ENCODE measurements at places on chromosomes 7 and 10.

DNA sequence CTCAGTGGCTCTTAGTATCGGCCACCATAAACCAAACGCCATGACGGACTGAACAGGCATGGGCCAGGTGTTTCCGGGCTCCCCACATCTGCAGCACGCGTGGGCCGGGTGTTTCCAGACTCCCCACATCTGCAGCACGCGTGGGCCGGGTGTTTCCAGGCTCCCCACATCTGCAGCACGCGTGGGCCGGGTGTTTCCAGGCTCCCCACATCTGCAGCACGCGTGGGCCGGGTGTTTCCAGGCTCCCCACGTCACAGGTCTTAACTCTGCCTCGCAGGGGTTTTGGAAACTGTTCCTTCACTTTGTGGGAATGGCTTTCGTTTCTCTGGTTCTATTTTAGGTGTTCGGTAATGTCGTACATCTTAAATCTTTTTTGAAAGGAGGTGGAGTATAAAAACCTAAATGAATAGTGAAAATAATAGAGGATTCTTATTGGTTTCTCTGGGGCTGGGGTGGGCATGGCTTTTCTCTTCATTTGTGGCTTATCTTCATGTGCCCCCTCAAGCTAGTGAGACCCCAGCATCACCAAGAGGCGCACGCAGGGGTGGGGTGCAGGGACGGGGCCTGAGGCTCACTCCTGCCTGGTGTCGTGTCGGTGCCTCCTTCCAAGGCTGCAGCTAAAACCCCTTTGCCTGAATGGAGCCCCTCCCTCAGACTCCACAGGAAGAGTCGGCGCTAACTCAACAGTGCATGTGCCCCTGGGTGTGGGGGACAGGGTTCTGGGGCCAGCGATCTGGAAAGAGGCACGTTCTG lies 126.3 kb downstream of the WDR37 start:
- no peak for DNase-seq

GRCh38 chr10:69661414-69662172 lies 31.5 kb downstream of the FAM241B start:
- DNase-seq, result no peak

DNA sequence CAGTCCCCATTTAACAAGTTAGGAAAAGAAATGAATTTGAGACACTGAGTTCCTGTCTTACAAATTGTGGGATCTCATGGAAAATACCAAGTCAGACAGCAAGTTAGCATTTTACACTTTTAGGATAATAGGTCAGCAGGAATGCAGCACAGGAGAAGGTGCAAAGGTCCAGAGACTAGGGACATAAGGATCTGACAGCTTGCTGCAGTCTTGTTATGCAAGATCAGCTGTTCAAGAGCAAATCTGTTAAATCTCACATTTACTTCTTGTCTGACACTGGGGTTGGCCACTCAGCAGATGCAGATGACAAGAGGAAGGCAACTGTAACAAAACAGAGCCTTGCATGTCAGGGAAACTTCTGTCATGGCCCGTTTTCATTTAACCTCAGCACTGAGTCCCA lies 239.6 kb downstream of the PHF14 start:
- DNase-seq, result no peak

DNA sequence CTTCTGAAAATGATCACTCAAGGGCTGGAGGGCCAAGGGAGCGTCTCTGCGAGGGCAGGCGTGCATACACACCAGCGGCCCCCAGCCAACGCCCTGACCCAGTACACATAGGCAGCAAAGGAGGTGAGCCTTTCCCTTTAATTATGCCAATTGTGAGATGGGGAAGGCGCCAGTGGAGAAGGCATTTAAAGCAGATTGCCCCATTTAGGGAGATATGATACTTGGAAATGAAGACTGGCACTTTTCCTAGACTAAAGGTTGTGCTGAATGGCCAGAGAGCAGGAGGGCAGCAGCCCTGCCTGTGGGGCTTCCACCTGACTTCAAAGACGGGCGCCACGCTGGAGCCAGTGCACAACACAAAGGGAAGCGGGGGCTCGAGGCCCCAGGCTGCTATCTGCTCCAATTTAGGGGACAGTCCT lies 24.1 kb downstream of the HIPK2 start:
- DNase-seq, result no peak

DNA sequence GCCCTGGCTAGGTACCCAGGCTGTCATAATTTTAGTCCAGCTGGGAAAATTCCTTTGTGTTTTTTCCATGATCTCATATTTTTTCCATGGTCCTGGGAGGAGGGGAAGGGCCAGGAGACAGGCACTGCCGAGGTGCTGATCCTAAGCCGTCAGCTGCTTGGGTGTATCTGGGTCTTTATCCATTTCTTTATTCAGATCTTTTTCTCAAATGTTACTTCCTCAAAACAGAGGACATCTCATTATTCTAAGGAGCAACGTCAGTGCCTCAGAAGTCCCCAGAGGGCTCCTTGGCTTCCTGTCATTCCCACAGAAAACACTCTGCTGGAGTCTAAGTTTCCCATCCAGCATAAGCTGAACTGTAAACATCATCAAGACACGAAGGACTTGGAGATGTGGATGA lies 2.8 kb upstream of the OR6V1 start:
- DNase-seq, result no peak

DNA sequence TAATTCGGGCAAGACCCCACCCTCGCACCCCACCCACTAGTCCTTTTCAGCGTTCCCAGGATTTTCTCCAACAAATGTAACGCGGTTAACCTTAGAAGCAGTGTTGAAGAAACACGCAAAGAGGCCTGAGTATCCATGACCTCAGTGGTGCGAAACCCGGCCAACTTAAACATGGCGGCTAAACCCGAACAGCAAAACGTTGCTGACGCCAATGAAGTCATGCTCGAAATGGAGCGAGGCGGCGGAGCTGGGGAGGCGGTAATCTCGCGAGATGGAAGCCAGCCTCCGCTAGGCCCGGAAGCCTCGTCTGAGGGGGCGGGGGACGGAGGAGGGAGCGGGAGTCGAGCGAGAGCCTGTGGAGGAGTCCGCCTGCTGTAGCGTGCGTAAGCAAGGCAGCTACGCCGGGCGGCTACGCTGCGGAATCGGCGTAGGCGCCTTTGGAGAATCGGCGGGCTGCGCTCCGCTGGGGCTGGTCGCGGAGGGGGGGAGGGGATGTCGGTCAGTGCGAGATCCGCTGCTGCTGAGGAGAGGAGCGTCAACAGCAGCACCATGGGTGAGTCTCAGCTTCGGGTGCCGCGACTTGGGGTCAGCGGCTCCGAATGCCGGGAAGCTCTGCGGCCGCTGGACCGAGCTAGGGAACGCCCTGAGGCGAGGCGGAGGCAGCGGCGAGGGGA lies at the start of gene SEPTIN7:
Gene SEPTIN7, plus strand, starts transcription at position 340 of the 674 bp plus-strand sequence. Its CDS starts 153 bp downstream, at position 493.
- DNase-seq, result peak; percentile 99
